Heart left ventricle (tissue), 16 donors: ENCODE measurements at places on chromosomes 6 and 20. TPM values are rescaled to one million over a fixed set of nuclear protein-coding genes. Genes with fewer than 3 reads are reported as not detected.
A peak's percentile ranks its signal among the peaks of the same experiment; 100 is the strongest.

SLC17A1 gene
- total RNA-seq: not detected

FNDC1 gene
- 2.4 TPM for total RNA-seq

HTR1B gene
- not detected for total RNA-seq

DNA sequence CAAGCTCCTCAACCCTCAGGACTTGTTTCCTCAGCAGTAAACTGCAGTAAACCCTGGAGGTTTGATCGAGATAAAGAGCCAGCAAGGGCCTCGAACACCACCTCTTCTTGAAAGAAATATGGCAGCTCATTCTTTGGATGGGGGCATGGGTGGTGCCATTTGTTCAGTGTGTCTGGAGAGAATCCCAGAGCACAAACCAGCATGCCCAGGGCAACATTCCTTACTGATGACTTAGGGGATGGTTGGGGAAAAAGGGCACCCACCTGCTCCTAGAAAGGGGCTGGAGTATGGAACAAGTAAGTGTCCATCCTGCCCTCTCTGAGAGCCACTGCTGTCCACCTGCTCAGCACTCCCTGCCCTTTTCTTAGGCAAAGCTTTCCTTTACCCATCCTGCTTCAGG lies 31.3 kb upstream of the ZFAND3 start:
- DNase-seq: no peak
- H3K36me3 ChIP-seq: no peaks in the 10 kb centered on the region

DNA sequence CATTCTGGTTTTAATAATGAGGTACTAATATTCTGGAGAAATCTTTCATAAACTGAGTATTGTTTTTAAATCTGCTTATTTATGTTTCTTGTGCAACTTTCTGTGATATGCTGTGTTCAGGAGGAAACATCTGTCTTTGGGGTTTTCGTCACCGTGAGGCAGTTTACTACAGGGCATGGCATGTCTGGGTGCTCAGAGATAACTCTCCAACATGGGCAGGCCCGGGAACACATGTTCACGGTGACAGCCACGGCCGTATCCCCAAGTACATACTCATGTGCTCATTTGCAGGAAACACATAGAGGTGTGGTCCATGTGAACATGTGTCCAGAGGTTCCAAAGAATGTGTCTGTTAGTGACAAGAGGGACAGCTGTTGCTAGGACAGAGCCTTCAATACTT lies 62.1 kb upstream of the CNKSR3 start:
- H3K36me3 ChIP-seq: no peaks in the 10 kb centered on the region
- H3K4me1 ChIP-seq: no peaks in the 10 kb centered on the region
- no peaks in the 10 kb centered on the region for H3K27me3 ChIP-seq

DNA sequence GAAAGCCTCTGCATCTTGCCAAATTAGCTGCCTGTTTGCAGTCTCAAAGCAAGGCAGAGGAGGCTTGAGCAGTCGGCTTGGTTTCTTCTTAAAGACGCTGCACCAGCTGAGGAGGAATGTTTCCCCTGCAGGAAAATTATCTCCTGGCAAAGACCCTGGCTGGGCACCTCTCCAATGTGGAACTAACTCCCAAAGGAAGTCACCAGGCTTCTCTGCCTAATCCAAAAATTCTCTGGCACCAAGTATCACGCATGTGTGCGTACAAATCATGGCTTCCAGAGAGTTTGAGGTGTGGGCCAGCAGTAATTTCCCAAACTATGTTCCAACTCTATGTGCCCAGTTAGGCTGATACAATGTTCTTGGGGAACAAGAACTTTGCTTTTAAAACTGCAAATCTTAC lies 176.2 kb downstream of the KIF16B start:
- peak; percentile 68 for DNase-seq
- H3K27ac ChIP-seq: no peak overlapping the region
- H3K4me3 ChIP-seq: no peak overlapping the region
- peaks cover 7% of the 10 kb centered on the region for H3K4me1 ChIP-seq
- peaks cover 6% of the 10 kb centered on the region for H3K36me3 ChIP-seq
- no peaks in the 10 kb centered on the region for H3K27me3 ChIP-seq

DNA sequence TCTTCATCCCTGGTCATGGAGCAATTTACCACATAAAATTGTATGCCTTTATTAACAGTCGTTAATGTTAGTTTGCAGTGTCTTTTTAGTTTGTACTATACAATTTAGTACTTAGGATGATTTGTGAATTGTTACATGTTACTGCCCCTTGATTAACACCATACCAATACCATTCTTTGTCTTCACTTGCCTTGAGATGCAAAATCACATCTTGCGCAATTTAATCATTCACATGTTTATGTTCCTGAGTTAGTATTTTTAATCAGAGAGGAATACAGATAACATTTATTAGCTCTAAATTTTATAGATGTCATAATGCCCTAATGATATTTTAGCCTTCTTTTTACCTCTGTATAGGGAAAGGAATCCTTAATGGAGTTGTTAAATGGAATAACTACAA lies 114.1 kb downstream of the SCAF8 start:
- peaks cover 22% of the 10 kb centered on the region for H3K4me1 ChIP-seq
- DNase-seq: no peak
- H3K27me3 ChIP-seq: no peaks in the 10 kb centered on the region
- H3K27ac ChIP-seq: no peak overlapping the region
- no peak overlapping the region for H3K4me3 ChIP-seq

- H3K27ac ChIP-seq: peak overlapping the region; percentile 35
- DNase-seq: no peak
- H3K4me1 ChIP-seq: no peaks in the 10 kb centered on the region
- no peak overlapping the region for H3K4me3 ChIP-seq
- H3K27me3 ChIP-seq: no peaks in the 10 kb centered on the region
These were observed 211.7 kb downstream of the LMBRD1 start for GRCh38 chr6:69584913-69585729.

DNA sequence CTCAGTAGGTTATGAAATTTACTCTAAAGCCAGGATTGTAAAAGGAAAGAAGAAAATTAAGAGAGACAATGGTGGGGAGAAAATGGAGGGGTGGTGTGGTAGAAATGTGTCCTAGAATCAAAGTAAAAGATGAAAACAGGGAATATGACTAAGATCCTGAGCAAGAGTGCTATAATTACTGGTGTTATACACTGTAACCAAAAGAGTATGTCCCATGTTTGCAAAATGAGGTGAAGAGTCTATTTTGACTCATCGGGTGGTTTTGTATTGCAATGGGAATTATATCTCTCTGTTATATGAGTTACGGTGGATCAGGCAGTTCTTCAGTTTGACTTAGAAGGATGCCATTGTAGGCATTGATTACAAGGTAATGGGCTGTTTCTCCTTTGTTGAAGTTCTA lies 8.5 kb downstream of the L3MBTL3 start:
- DNase-seq: no peak
- H3K36me3 ChIP-seq: no peaks in the 10 kb centered on the region
- no peaks in the 10 kb centered on the region for H3K27me3 ChIP-seq
- no peaks in the 10 kb centered on the region for H3K4me1 ChIP-seq
- H3K27ac ChIP-seq: no peak overlapping the region
- H3K4me3 ChIP-seq: no peak overlapping the region

- H3K4me1 ChIP-seq: no peaks in the 10 kb centered on the region
- no peak for DNase-seq
- H3K4me3 ChIP-seq: no peak overlapping the region
- H3K27me3 ChIP-seq: no peaks in the 10 kb centered on the region
- no peaks in the 10 kb centered on the region for H3K36me3 ChIP-seq
These were observed 140.8 kb downstream of the ZFAND3 start for GRCh38 chr6:37960139-37960935.

DNA sequence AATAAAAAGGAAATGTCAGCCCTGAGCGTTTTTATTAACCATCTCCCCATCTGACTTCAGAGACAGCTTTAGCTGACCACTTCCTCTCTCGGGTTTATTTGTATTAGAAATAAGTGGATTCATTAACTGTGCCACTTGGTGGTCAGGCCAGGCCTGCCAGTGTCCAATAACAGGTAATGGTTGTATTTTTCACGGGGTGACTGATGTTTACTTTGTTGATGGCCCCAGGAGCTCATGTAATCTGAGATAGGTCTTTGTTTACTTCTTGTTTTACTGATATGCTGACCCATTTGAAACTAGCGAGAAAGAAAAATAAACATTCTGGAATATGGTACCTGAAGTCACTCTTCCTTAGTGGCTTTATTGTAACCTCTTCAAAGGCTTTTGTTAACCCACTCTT lies 504.3 kb upstream of the SLC35B3 start:
- H3K27ac ChIP-seq: no peak overlapping the region
- H3K27me3 ChIP-seq: no peaks in the 10 kb centered on the region
- H3K4me1 ChIP-seq: no peaks in the 10 kb centered on the region
- no peak overlapping the region for H3K4me3 ChIP-seq
- no peak for DNase-seq

DNA sequence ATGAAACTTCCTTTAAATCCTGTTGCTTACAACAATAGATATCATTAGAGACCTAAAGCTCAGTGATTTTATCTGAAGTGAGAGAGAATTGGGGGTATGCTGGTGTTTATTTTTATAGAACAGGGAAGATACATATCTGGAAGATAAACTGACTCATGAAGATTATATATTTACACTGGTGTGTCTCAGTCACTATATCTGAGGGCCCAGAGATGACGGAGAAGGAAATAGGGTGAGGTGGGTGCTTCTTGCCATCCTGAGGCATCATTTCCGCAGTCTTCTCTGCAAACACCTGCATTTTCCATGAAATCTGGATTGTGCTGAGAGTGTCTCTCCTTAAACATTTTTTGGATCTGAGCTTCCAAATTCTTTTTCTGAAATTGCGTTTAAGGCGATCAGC lies 5.9 kb upstream of the PLCB1 start:
- no peaks in the 10 kb centered on the region for H3K36me3 ChIP-seq
- no peak overlapping the region for H3K27ac ChIP-seq
- no peak for DNase-seq
- H3K27me3 ChIP-seq: no peaks in the 10 kb centered on the region

GRCh38 chr6:25458485-25458884 lies 179.3 kb downstream of the CARMIL1 start:
- no peak for DNase-seq
- no peak overlapping the region for H3K4me3 ChIP-seq
- no peak overlapping the region for H3K27ac ChIP-seq
- H3K4me1 ChIP-seq: no peaks in the 10 kb centered on the region

DNA sequence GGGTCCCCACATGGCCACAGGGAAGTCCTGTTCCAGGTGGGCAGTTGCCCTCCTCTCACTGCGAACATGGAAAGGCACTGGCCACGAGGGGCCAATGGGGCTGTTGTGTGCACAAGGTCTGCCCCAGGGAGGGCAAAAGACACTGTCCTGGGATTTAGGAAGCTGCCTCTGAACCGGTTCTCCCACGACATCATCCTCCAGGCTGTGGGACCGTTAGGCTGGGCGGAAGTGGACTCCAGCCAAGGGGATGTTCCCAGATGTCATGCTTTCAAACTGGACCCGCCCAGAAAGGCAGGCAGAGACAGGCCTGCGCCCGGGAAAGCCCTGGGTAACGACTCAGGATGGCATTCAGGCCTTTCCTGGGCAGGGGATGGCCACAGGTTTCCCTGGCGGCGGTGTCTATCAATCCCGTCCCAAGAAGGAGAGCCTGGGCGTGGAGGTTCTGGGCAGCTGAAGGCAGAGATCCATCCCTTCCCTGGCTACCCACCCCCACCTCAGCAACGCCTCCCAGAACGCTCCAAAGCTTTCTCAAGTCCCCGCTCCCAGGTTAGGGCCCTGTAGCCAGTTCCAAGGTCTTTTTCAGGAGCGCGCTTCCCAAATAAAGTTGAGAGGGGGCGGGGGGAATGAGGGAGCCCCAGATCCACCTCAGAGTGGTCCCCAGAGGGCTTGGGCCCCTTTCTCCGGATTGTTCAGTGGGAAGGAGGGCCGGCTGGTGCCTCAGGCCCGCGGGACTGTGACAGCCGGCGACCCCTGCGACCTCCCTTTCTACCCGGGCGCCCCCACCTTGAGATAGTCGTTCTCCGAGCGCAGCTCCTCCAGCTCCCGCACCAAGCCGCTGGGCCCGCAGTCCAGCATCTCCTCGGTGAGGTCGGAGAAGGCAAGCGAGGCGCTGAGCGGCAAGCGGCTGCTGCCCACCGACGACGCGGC lies 13.8 kb upstream of the TLDC2 start:
- peak overlapping the region; percentile 93 for H3K27ac ChIP-seq
- no peaks in the 10 kb centered on the region for H3K27me3 ChIP-seq
- H3K4me1 ChIP-seq: peaks cover 37% of the 10 kb centered on the region
- H3K4me3 ChIP-seq: peak overlapping the region; percentile 13
- DNase-seq: peak; percentile 94
- no peaks in the 10 kb centered on the region for H3K36me3 ChIP-seq

DNA sequence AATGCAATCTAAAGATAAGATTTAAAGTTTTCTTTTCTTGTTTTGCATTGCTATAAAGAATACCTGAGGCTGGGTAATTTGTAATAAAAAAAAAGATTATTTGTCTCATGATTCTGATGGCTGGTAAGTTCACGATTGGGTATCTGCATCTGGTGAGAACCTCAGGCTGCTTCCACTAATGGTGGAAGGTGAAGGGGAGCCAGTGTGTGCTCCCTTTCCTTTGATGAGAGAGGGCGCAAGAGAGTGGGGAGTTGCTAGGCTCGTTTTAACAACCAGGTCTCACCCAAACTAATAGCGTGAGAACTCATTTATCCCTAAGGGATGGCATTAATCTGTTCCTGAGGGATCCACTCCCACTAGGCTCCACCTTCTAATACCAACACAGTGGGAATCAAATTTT lies 353.2 kb downstream of the BTBD3 start:
- H3K36me3 ChIP-seq: no peaks in the 10 kb centered on the region
- no peak for DNase-seq
- H3K4me3 ChIP-seq: no peak overlapping the region
- H3K27me3 ChIP-seq: no peaks in the 10 kb centered on the region
- H3K27ac ChIP-seq: no peak overlapping the region

DNA sequence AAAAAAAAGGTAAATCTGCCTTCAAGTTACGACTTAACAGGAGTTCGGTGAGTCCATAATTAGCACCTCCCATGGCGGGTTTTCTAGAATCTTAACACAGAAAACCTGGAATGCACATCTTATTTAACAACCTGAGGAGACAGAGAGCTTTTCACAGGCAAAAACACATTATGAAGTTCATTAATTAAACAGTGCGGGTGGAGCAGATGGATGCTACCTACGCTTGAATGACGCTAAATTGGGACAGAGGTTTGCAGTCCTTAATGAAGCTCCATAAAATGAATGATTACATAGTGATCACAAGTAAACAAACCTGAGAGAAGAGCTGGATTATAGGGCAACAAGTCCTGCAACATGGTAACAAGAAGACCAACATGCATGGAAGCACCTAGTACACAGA lies 81.0 kb downstream of the INSM1 start:
- no peaks in the 10 kb centered on the region for H3K27me3 ChIP-seq
- H3K4me3 ChIP-seq: no peak overlapping the region
- no peaks in the 10 kb centered on the region for H3K36me3 ChIP-seq
- no peak overlapping the region for H3K27ac ChIP-seq
- no peak for DNase-seq
- H3K4me1 ChIP-seq: peaks cover 13% of the 10 kb centered on the region

- DNase-seq: no peak
- H3K36me3 ChIP-seq: no peaks in the 10 kb centered on the region
- H3K4me3 ChIP-seq: no peak overlapping the region
- H3K27ac ChIP-seq: no peak overlapping the region
These were observed 122.5 kb downstream of the CARMIL1 start for GRCh38 chr6:25401711-25402110.

DNA sequence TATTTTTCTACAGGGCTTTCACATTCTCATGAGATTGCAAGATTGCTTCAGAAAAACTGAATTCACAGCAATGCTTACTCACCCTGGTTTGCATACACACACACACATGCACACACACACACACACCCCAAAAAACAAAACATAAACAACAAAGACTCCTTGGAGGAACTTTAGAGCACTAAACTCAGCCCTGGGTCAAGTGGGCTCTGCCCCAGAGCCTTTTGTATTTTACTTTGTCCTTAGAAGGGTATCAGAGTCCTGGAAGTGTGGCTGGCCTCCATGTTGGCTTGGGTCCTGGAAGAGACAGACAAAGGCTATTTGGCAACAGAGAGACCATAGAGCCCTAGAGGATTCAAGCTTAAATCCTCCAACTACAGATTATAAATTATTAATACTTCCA lies 8.0 kb upstream of the CST9 start:
- H3K4me3 ChIP-seq: no peak overlapping the region
- H3K4me1 ChIP-seq: no peaks in the 10 kb centered on the region
